LHCN-M2 (cell line): ENCODE measurements at places on chromosomes 7 and 10.
A peak's percentile ranks its signal among the peaks of the same experiment; 100 is the strongest.

GRCh38 chr7:20199015-20199737 lies 18.0 kb downstream of the MACC1 start:
- DNase-seq: peak; percentile 92

- peak; percentile 24 for DNase-seq
Observed at GRCh38 chr10:119871881-119872609, 598 bp downstream of the MCMBP start.

DNA sequence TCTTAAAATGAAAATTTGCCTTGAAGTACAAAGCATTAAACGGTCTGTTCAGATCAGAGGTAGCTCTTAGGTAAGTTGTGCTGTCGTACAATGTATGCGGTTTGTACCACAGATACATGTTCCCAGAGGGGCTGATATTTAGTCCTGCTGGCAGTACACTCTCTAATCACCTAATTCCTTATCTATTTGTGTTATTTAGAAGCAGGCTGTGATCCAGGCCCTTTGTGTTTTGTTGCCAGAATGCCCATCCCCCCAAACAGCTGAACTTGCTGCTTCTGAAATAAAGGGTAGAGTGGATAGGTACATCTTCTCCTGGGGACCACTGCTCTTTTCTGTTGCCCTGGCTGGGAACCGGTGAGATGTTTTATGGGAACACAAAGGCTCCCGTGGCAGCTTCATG lies 84.5 kb downstream of the SND1 start:
- DNase-seq: no peak

GRCh38 chr7:35728412-35729060 lies 33.6 kb upstream of the HERPUD2 start:
- DNase-seq: no peak

DNA sequence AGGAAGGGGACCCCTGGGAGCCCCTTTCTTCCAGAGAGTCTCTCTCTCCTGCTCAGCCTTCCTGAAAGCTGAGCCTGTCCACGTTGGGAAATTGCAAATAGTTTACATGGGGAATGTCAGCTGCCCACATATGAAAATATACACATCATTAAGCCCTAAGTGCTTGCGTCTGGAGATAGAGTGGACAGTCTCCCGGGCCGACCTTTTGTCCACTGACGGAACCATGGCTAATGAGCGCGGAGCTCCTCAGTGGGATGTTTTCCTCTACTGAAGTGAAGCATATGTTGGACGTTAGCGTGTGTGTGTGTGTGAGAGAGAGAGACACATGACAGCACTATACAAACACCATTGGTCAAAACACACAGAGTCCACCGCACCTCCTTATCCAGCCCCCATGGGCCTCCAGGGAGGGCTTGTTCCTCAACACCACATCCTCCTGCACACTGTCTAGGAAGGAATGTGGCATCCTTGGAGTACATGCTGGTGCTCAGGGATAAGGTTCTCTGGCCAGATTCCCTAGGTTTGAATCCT lies 128.4 kb downstream of the RGS10 start:
- DNase-seq: no peak

- no peak for DNase-seq
Observed at GRCh38 chr7:51817694-51818225, 501.2 kb upstream of the COBL start.

DNA sequence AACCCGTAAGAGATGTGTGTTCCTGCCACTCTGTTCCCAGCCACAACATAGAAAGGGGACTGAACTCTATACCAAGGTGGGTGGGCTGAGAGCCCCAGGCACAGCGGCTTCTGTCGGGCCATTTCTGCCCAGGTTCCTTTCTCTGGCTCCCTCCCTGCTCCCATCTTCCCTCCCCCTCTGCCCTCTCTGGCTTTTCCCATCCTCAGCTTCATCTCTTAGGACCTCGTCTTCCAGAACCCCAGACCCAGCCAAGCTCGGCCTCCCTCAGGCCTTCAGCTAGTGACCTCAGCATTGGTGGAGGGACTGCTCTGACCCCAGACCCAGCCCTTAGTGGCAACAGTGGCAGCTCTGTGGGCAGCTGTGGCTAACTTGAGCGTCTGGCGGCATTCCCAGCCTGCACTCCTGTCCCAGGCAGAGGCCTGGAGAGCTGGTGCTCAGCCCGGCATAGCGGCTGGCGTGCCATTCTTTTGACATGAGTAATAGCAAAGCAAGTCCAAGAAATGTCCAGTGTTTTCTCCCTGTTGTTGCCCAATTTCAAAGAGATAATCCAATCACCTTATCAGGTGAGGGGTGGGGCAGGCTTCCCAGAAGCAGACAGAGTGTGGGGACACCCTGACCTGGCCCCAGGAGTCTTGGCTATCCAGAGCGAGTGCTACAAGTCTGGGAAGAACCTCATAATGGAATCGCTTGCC lies 15.9 kb downstream of the PTPRE start:
- DNase-seq: peak; percentile 93

- no peak for DNase-seq
Observed at GRCh38 chr7:56009695-56010094, 41.5 kb downstream of the PSPH start.

DNA sequence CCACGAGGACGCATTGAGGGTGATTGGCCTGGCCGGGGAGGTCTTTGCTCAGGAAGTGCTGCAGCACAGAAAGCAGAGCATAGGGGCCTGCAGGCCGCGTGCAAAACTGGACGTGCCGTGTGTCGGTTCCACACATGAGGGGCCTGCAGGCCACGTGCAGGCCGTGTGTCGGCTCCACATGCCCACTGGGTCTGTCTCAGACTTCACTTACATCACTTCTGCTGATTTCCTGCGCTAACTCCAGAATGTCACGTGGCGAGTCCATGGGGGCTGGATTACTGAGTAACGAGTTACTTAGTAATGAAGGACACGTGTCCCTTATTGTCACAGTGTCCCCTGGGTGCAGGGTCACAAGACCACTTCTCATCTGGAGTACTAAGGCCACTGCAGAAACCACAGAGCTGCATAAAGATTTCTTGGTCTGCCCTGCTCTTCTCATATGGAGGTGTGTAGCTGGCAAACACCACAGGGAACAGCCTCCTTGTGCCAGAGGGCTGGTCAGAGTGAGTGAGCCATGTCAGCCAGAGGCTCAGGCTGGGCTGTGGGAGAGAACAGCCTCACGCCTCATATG lies 60.8 kb downstream of the GDI2 start:
- no peak for DNase-seq

DNA sequence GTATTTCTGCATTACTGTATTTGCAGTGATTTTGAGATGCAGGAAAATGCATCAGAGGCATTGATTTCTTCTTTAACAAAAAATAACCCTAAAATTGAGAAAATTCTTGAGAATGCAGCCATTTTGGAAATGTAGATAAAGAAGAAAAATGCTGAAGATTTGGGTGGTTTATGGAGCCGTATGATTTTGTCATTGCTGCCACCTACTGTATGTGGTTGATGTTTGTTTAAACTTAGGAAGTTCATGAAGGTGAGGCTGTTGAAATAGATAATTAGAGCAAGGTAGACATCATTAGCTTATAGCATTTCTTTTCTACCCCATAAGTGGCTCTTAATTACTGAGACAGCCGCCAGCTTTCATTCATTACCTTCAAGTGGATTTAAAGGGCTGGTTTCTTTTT lies 92.1 kb upstream of the SAMD8 start:
- DNase-seq: peak; percentile 30

- no peak for DNase-seq
Observed at GRCh38 chr10:110524179-110524858, 26.6 kb downstream of the DUSP5 start.

DNA sequence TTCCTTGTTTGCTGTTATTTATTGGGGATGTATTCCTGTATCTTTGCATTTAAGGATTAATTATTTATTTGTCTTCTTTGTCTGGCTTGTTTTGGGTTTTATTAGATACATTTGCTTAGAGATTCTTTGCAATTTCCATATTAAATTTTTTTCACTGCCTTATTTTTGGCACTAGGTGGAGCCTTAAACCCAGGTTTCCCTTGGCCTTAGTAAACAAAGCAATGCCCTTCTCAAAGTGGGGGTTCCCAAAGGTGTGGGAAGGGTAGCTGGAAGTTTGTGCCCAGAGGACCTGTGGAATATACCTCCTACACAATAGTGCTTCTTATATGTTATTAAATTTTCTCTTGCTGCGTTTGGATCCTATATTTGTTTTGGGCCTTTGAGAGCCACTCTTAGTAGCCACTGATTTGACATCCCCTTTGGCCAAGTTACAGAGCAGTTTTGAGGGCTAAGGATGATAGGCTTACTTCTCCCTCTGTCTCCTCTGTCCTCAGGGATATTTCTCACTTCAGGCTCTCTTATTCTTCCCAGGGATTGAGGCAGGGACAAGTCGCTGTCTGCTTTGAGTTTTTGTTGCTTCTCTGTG lies 162.3 kb downstream of the ITGB1 start:
- DNase-seq: peak; percentile 23

DNA sequence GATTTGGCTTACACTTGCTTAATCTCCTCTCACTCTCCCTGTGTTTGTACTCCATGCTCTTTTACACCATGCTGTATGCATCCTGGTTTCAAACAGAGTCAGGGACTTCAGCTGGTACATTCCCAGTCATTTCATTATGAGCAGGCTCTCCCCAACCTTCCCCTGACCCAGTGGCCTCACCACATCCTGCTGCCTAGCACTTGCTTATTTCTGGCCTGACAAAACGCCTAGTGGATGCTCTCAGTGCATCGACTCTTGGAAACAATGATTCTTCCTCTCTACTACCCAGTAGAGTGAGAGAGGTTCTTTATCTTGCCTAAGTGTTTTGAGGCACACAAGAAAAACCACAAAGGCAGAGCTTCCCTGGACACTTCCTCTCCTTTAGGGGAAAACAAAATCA lies 63.4 kb downstream of the CAV1 start:
- DNase-seq: peak; percentile 97

DNA sequence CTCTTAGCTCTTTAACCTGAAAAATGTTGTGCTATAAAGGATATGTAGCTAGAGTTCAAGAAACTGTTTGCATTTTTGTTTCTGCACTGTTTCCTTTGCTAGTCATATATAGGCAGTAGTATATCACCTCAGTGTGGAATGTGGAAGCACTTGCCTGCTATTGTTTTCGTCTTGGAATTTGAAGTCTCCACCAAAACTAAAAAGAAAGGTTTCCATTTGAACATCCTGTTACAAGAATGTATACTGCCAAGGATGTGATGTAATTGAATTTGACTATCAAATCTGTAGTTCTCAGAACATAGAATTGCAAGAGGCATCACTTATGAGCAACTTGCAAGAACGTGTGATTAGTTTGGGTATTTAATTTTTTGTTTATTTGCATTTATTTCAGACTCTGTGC lies 51.1 kb upstream of the MEOX2 start:
- no peak for DNase-seq

GRCh38 chr10:101550965-101551364 lies 37.1 kb downstream of the POLL start:
- DNase-seq: no peak

DNA sequence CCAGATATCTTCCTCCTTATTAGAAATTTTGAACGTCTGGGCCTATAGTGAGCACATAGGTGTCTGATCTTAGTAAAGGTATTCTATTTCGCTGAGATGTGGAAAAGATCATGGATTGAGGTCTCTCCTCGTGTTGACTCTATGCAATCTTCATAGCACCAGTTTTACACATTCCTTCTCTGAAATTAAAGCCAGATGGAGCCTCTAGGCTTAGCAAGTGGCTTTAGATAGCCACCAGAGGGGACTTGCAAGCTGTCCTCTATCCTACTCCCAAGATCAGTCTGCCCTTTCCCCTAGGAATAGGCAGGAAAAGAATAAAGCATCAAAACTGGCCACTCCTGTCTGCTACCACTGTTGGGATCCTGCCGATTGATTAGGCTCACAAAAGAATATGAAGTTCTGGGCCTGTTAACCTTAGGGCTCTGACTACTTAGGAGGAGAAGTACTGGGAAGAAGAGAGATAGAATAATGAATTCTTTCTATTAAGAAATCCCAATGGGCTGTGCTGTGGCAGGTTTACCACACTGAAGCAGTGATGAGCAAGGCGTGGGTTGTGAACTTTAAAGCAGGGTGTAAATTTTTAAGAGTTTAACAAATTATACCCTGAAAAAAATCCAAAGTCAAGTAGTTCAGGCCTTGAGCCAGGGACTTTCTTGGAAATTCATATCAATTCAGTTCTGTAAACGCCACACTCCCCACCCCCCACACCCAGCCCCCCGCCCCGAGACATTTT lies 2.2 kb upstream of the STRIP2 start:
- no peak for DNase-seq

GRCh38 chr10:29415876-29416275 lies 127.0 kb downstream of the LYZL1 start:
- DNase-seq: no peak
